ENCODE measurements at places on chromosomes 2 and 18.

DNA sequence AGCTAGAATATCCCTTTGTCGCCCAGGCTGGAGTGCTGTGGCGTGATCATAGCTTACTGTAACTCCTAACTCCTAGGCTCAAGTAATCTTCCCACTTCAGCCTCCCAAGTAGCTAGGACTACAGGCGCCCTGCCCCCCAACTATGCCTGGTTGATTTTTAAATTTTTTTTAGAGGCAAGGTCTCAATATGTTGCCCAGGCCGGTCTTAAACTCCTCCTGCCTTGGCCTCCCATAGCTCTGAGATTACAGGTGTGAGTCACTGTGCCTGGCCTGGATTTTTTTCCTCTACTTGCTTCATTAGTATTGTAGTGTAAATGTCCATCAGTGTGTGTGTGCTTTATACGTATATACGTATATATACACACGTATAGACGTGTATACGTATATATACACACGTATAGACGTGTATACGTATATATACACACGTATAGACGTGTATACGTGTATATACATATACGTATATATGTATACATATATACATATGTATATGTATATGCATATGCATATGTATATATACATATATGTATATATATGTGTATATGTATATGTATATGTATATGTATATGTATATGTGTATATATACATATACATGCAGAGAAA is 124.4 kb downstream of the DIS3L2 start:
- DNase-seq = no peak

- DNase-seq = no peak
Measured at GRCh38 chr2:239807568-239807967, 217.6 kb downstream of the NDUFA10 start.

GRCh38 chr2:151840216-151841046 is 12.2 kb upstream of the ARL5A start:
- DNase-seq = no peak

DNA sequence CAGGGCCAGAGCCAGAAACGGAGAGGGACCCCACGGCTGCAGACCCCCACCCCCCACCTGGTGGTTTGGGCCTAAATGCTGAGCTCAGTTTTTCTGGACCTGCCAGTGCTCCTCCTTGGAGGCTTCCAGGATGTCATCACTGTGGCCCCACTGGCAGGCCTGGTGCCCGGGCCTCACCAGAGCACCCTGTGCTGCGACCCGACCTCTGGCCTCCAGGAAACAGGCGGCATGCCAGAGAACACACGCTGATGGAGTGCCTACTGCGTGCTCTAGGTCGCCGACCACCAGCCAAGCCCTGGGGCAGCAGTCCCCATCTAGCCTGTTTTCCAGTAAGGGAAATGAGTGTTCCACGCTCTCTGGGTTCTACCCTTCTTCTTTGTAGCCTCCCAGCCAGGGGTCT is 33.8 kb downstream of the HS6ST1 start:
- peak; percentile 83 for DNase-seq

- DNase-seq = no peak
Measured at GRCh38 chr2:206083602-206084438, 2.2 kb downstream of the INO80D start.

DNA sequence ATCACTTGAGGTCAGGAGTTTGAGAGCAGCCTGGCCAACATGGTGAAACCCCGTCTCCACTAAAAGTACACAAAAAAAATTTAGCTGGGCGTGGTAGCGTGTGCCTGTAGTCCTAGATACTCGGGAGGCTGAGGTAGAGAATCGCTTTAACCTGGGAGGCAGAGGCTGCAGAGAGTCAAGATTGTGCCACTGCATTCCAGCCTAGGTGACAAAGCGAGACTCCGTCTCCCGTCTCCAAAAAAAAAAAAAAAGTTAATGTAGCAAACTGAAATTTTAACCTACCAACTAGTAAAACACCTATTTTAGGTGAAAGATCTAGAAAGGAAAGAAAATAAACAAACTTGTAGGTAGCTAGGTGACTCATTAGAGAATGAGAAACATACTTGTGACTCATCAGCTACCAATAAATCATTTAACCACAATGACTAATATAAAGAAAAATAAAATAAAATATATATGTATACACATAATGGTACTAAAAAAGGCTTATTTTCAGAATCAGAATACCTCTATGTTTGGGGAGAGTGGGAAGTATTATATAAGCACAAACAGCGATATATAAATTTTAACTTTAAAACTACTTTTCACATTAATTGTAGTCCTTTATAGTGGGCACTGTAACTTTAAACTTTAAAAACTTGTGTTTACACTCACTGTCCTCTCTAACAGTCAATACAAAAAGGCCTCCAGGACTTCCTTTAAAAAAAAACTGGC is 36.6 kb downstream of the DARS1 start:
- DNase-seq = no peak

- peak; percentile 55 for DNase-seq
Measured at GRCh38 chr2:180980943-180981911, 822 bp downstream of the UBE2E3 start.

DNA sequence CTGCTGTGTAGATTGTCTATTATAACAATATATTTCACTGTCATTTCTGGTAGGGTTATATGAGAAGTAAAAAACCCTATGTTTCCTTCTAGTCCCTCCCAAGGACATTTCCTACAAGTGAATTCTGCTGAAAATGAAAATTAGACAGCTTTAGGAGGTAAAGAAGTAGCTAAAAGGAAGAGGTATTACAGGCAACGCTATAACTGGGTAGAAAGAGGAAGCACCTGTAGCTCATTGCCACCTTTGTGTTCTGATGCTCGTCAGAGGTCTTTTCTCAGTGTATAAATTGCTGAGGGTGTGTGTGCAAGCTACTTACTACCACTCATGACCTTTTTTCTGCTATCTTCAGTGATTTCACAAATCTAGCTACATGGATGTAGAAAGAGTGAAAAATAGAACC is 1.4 kb downstream of the DNAJC10 start:
- no peak for DNase-seq

DNA sequence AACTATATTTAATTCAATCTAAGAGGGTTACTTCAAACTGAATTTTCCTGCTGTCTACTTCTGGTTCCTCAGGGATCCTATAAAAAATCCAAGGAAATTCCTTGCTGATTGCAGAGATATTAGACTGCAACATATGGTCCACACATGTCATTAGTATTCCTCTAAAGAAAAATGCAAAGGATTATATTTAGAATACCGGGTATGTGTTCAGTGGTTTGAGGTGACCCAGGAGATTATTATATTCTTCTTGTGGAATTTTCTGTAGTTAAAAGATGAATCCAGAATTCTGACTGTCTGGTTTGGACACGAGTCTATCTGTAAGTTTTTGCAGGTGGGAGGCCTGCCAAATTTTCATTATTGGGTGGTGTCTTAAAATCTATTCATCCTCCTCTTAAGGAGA is 18.2 kb downstream of the HOXD1 start:
- DNase-seq = no peak

GRCh38 chr2:5290900-5291546 is 401.2 kb upstream of the SOX11 start:
- no peak for DNase-seq

- DNase-seq = no peak
Measured at GRCh38 chr2:126994340-126994777, 95.7 kb downstream of the TEX51 start.

DNA sequence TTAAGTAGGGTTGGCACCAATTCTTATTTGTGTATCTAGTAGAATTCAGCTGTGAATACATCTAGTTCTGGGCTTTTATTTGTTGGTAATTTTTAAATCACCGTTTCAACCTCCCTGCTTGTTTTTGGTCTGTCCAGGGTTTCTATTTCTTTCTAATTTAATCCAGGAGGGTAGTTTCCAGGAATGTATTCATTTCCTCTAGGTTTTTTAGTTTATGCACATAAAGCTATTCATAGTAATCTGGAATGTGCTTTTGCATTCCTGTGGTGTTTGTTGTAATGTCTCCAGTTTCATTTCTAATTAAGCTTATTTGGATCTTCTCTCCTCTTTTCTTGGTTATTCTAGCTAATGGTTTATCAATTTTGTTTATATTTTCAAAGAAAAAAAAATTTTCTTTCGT is 1361.8 kb upstream of the DDX18 start:
- DNase-seq = no peak

- no peak for DNase-seq
Measured at GRCh38 chr2:237557633-237558015, 8.8 kb upstream of the PRLH start.

- no peak for DNase-seq
Measured at GRCh38 chr18:62578980-62579511, 56.2 kb downstream of the ZCCHC2 start.

DNA sequence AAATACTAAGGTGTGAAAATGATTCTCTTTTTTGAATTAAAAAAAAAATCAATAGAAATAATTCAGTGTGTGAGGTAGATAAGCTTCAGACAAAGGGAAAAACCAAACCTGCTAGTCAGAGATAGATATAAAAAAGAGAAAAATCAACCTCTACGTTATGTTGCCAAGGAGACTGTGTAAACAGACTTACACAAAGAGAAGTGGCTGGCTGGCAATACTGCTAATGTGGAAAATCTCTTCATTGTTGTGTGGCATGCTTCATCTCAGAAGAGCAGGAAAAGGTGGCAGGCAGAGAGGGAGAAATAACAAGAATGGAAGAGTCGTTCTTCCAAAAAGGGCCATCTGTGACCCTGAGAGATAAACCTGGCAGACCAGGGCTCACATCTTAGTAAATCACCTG is 200.8 kb downstream of the SLC8A1 start:
- DNase-seq = no peak

Data from right lobe of liver (tissue), 6 donors.